H9 (cell line): ENCODE measurements at places on chromosomes 16 and 17. TPM values are rescaled to one million over a fixed set of nuclear protein-coding genes. Genes with fewer than 3 reads are reported as not detected.

The NDUFAF8 gene
- total RNA-seq, result 53.1 and 60.1 TPM in 2 replicates

The HP gene
- not detected in 2 replicates for total RNA-seq

The KARS1 gene
- 181 and 183 TPM in 2 replicates for total RNA-seq

The PRPSAP1 gene
- 38.4 and 40.2 TPM in 2 replicates for total RNA-seq

The SLC5A2 gene
- 0.52 and 1.3 TPM in 2 replicates for total RNA-seq

The ZMYND15 gene
- 0.42 and 0.44 TPM in 2 replicates for total RNA-seq

The SNRNP25 gene
- total RNA-seq, result 75.3 and 78.5 TPM in 2 replicates

The CACNG3 gene
- total RNA-seq, result not detected in 2 replicates

The CACNA1G gene
- total RNA-seq, result 1.5 and 1.7 TPM in 2 replicates

The CTF1 gene
- 0.72 TPM in 2 replicates for total RNA-seq

The KRT9 gene
- not detected in 2 replicates for total RNA-seq

The CSH2 gene
- not detected in 2 replicates for total RNA-seq

The PDILT gene
- total RNA-seq, result not detected in 2 replicates

The MT1E gene
- 25.9 and 34.4 TPM in 2 replicates for total RNA-seq

The OR2C1 gene
- total RNA-seq, result not detected in 2 replicates

The SLC35G6 gene
- total RNA-seq, result not detected in 2 replicates

The TVP23A gene
- total RNA-seq, result 3.0 and 3.1 TPM in 2 replicates

The GFOD2 gene
- 20.1 and 21.8 TPM in 2 replicates for total RNA-seq

The ADAD2 gene
- total RNA-seq, result 0.99 and 1.0 TPM in 2 replicates

The PERCC1 gene
- total RNA-seq, result not detected in 2 replicates

The DPEP3 gene
- total RNA-seq, result 0.59 and 0.68 TPM in 2 replicates

The PKMYT1 gene
- total RNA-seq, result 114 and 120 TPM in 2 replicates

The SLC52A1 gene
- 0.15 and 0.17 TPM in 2 replicates for total RNA-seq

The ASIC2 gene
- 0.42 and 0.74 TPM in 2 replicates for total RNA-seq

The RNF227 gene
- total RNA-seq, result 1.9 and 2.5 TPM in 2 replicates

The ABCA9 gene
- not detected in 2 replicates for total RNA-seq

The POLR3K gene
- total RNA-seq, result 53.6 and 56.6 TPM in 2 replicates

The KRT34 gene
- not detected in 2 replicates for total RNA-seq

The CCDC200 gene
- not detected in 2 replicates for total RNA-seq

The TBX2 gene
- total RNA-seq, result not detected in 2 replicates
